B cell (primary cell): ENCODE measurements at places on chromosomes 1 and 21. TPM values are rescaled to one million over a fixed set of nuclear protein-coding genes. Genes with fewer than 3 reads are reported as not detected.

DNA sequence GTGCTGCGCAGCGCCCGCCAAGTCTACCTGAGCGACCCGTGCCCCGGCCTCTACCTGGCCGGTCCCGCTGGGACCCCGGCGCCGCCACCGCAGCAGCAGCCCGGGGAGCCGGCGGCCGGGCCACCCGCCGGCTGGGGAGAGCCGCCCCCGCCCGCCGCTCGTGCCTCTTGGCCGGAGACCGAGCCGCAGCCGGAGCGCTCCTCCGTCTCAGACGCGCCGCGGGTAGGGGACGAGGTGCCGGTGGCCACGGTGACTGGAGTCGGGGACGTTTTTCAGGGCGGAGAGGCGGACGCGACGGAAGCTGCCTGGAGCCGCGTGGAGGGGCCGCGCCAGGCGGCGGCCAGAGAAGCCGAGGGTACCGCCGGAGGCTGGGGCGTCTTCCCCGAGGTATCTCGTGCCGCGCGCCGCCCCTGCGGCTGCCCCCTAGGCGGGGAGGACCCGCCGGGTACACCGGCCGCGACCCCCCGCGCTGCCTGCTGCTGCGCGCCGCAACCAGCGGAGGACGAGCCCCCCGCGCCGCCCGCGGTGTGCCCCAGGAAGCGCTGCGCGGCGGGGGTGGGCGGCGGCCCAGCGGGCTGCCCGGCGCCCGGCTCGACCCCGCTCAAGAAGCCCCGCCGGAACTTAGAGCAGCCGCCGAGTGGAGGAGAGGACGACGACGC, 646 bp downstream of the IER5 start:
- peak overlapping the region; percentile 99 for H3K27ac ChIP-seq
- DNase-seq = no peak

DNA sequence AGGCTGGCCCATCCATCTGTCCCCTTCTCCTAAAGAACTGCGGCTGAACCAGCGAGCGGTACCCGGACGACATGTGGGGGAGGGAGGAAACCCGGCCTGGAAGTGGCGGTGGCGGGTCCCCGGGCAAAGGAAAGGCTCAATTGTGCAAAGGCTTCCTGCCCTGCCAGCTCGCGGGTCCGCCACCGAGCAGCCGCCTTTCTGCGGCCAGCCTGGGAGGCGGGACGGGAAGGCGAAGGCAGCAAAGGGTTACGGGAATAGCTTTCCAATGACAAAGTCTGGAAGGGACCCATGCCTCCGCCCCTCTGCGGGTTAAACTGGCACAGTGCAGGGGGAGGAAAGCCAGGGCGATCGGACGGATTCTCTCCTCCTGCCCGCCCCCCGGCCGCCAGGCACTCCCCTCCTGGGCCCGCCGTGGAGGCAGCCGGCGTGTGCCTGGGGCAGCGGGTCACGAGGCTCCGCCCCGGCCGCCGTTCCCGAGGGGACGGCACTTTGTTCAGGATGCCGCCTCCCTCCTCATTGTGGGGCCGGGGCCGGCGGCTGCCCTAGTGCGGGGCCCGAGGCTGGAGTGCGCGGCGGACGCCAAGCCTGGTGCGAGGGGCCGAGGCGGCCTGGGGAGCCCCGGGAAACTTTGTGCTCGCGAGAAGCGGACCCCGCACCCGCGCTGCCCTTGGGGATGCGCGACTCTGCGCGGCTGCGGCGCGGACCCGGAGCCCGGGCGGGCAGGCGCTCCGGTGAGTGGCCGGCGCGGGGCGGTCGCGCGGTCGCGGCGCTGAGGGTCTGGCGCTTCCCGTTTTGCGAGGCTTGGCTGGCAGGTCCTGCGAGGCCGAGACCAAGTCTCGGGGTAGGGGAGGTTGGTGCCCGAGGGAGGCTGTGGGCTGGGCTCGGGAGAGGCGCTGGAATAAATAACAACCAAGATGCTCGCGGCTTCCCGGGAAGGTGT, at the start of gene NAV1:
Gene NAV1, plus strand, starts transcription at position 516 of the 940 bp plus-strand sequence. CDS start 83,758 bp downstream, outside the sequence.
- no peaks in the 10 kb centered on the region for H3K36me3 ChIP-seq
- peaks cover 22% of the 10 kb centered on the region for H3K4me1 ChIP-seq
- DNase-seq = peak; percentile 34
- H3K27me3 ChIP-seq = no peaks in the 10 kb centered on the region
- no peak within 1 kb of the TSS for H3K27ac ChIP-seq

- no peaks in the 10 kb centered on the region for H3K4me1 ChIP-seq
- no peaks in the 10 kb centered on the region for H3K27me3 ChIP-seq
- H3K36me3 ChIP-seq = no peaks in the 10 kb centered on the region
- DNase-seq = peak; percentile 44
- no peak overlapping the region for H3K4me3 ChIP-seq
- H3K27ac ChIP-seq = no peak overlapping the region
These were observed 127.8 kb downstream of the GABPA start for GRCh38 chr21:25862596-25862995.

DNA sequence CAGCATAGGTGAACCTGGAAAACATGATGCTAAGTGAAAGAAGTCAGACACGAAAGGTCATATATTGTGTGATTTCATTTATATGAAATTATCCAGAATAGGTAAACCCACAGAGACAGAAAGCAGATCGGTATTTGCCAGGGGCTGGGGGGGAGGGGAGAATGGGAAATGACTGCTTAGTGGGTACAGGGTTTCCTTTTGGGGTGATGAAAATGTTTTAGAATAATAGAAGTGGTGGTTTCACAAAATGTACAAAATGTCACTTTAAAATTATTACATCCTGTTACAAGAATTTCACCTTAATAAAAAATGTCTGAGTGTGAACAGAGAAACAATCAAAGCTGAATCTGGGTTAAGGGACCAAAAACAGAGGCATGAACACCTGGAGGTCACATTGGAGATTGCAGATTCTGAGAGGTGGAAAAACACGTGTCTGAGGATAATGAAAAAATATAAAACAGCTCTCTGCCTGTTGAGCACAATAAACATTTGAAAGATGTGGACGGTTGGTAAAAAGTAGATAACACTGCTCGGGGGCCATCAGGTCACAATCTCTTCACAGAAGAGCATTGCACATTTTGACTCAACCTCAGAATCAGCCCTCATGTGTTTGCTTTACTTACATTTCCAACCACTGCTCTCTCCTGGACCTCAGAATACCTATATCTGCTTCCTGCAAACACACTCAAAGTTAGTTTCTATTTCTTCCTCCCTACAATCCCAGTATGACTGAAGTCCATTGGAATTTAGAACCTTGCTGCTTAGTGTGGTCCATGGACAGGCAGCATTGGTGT, 3.2 kb downstream of the SLAMF6 start:
- H3K27ac ChIP-seq = peak overlapping the region; percentile 9
- H3K4me3 ChIP-seq = peak overlapping the region; percentile 55
- no peaks in the 10 kb centered on the region for H3K36me3 ChIP-seq
- peak; percentile 47 for DNase-seq

DNA sequence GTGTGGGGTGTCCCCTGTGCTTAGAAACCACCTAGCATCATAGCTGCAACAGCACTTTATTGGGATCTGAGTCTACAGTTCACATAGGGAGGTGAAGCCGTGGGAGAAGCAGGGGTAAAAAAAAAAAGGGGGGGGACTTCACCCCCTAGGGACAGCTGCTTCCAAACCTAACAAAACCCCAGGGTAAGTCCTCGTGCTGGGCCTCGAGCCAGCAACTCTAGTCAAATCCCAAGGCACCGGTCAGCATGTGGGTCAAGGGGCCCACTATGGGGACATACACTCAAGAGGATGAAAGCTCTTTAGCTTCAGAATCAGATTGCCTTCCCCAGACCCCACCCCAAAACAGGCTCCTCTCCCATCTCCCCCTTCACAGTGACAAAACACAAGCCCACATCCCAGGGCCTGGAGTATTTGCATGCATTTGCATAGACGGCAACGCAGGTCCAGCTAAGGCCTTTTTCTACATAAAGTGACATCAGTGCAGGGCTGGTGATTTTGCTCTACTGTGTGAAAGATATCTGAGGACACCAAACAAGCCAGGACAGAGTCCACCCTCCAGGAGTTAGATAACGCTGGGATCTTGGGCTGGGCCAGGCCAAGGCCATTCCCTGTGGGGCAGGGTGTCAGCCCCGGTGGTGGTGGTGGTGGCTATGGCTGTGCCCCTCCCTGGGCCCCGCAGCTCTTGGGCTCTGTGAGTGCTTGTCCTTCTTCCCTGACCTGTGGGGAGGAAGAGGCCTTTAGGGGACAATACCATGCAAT, 8.1 kb upstream of the PMVK start:
- no peak overlapping the region for H3K4me3 ChIP-seq
- peak; percentile 49 for DNase-seq
- peak overlapping the region; percentile 88 for H3K27ac ChIP-seq
- H3K36me3 ChIP-seq = peaks cover 46% of the 10 kb centered on the region

The TRPM2 gene
- 1.4 and 1.6 TPM in 2 replicates for total RNA-seq

The SPRR2G gene
- not detected in 2 replicates for total RNA-seq
